ENCODE measurements at places on chromosomes 12 and 14.
A peak's percentile ranks its signal among the peaks of the same experiment; 100 is the strongest.

- peak; percentile 14 for DNase-seq
Observed at GRCh38 chr12:55831447-55831815, 2.0 kb upstream of the DNAJC14 start.

DNA sequence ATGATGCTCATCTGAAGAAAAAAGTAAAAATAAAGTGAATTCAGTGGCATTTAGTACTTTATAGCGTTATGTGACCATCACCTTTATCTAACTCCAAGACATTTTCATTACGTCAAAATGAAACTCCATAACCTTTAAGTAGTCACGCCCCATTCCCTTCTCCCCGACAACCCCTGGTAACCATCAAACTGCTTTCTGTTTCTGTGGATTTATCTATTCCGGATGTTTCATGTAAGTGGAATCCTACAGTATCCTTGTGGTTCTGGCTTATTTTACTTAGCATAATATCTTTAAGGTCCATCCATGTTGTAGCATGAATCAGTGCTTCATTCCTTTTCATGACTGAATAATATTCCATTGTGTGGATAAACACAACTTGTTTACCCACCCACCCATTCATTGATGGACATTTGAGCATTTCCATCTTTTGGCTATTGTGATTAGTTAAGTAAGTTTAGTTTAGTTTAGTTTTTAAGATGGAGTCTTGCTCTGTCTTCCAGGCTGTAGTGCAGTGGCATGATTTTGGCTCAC is 18.5 kb upstream of the MAP1LC3B2 start:
- peak; percentile 39 for DNase-seq

GRCh38 chr12:132610051-132610759 is at the start of gene LRCOL1:
TSS of gene LRCOL1 (minus strand) at chr12:132610582. CDS start at chr12:132606251, 4,331 bp downstream.
- DNase-seq: peak; percentile 76

- no peak for DNase-seq
Observed at GRCh38 chr12:60863421-60863820, 1267.6 kb downstream of the SLC16A7 start.

- no peak for DNase-seq
Observed at GRCh38 chr14:102239231-102239630, 65.7 kb downstream of the MOK start.

DNA sequence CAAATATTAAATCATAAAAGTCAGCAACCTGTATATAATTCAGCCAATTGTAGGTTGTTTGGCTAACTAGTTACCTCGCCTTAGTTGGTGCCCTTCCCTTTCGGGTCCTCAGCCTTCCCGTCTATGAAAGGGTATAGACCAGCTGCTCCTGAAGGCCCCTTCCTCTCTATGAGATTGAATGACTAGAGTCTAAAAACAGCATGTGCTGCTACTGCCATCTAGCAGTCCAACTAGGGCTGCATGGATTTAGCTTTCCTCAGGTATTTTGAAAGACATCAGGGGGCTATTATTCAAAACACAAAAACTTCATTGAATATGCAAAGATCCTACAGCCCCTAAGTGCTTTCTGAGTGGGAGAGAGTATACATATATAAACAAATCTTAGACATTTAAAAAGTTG is 37.0 kb upstream of the TMEM263 start:
- DNase-seq: no peak

DNA sequence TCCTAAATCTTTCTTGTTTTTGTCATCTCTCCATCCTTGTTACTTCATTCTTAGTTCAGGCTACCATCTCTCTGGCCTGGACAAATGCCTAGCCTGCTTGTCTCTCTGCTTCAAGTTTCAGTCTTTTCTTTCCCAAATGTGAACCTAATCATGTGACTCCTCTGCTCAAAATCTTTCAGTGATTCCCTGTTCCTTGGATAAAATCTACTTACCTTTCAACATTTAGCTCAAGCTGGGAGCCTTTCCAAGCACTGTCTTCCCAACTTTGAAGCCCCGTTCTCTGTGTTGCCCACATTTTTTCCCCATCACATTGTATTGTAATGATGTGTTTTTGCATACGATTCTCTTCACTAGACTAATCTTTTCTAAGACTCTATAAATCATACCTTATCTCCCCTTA is 24.7 kb downstream of the SLC7A8 start:
- peak; percentile 25 for DNase-seq

DNA sequence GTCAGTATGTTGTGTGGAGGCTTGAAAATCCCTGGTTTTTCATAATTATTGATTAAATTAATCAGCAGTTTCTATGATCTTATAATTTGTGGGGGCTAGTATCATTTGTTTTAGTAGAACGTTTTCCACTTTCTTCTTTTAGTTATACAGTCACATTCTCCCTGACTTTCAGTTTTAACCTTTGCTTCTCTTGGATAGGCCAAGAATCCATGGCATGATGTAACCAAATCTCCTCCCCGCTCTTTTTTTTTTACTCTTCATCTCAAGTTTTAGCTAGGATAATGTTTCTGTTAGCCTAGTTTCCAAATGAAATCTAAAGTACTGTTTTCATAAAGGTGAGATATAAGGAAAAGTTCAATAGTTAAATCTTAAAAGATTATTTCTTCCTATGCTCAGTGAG is 106.5 kb downstream of the TMEM117 start:
- DNase-seq: no peak

- DNase-seq: no peak
Observed at GRCh38 chr14:78512021-78512420, 341.8 kb downstream of the NRXN3 start.

DNA sequence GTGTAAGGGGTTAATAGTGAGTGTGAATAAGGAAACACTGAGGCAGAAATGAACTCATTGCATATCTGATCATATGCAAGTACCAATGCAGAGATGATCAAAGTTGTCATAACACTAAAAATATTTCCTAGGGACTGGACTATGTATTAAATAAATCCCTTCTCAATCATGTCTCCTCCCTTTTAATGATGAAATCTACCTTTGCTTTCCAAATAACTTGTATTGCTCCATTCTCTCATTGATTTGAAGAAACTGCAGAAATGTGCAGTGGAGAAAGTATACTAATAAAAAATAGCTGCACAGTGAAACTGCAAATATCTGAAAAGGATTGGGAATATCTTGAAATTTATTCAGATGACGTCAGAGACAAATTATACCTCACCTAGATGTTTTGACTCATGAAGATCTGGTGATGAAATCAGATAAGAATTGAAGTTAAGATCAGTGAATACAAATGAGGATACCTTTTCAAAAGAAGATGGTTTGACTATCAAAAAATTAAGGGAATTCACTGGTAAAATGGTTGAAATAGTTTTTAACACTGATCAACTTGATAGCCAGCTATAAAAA is 1264.9 kb upstream of the USP15 start:
- no peak for DNase-seq

DNA sequence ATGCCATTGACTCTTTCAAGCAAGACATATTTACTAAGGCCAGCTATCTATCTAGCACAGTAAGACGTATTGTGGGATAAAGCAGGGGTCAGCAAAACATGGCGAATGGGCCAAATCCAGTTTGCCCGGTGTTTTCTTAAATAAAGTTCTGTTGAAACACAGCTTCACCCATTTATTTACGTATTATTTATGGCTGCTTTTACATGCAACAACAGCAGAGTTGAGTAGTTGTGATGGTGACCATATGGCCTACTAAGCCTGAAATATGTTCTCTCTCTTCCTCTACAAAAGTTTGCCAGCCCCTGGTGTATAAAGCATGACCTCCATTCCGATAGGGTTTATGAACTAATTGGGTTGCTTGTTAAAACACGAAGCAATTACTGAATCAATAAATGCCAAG is 322.1 kb downstream of the CCDC91 start:
- DNase-seq: no peak
